ENCODE measurements at places on chromosomes 16 and 17.

DNA sequence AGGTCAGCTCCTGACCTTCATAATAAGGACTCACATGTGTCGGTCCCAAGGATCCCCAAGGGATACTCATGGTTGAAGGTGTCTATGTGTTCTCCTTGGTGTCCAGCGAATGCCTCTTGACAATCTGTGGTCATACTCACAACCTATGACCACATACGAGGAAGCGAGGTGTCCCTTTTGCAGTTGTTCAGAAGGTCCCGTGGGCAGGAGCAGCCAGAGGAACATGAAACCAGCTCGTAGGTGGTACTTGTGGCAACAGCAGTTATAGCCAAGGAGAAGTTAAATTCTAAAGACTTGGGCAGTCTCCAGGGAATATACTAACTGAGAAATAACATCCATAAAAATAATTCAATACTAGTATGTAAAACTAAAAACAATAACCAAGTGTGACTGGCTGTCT, 685.3 kb downstream of the WWOX start:
- DNase-seq, result no peak

- no peak for DNase-seq
These were observed 254.1 kb downstream of the CA10 start for GRCh38 chr17:51904379-51904778.

DNA sequence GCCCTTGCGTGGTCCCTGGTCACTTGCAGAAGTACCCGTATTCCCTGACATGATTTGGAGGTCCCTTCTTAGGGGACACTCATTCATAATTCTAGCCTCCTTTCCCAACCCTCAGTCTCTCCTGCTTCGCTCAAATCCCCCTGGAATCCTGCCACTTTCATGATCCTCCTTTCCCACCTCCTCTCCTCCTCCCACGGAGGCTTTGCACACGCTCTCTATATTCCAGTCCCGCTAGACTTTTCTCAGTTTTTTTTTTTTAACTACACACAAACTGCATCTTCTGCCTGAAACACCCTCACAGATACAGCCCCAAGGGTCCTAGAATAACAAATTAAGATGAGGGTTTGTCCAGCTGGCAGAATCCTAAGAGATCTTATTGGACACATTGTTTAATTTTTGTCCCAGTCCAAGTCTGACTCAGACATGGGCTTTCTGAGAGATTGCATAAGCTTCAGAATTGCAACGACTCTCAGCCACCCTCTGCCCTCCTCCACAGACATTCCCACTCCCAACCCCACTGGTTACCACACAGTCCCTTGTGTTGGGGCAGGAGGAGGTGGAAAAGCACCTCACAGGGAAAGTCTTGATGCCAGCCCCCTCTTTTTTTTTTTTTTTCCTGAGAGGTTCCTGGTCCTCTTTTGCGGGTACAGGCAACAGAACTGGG, 739.5 kb upstream of the EEF2KMT start:
- no peak for DNase-seq

GRCh38 chr16:14668556-14669223, 25.4 kb downstream of the PLA2G10 start:
- no peak for DNase-seq

GRCh38 chr17:75808905-75809621, 24.5 kb downstream of the UNK start:
- DNase-seq, result no peak

DNA sequence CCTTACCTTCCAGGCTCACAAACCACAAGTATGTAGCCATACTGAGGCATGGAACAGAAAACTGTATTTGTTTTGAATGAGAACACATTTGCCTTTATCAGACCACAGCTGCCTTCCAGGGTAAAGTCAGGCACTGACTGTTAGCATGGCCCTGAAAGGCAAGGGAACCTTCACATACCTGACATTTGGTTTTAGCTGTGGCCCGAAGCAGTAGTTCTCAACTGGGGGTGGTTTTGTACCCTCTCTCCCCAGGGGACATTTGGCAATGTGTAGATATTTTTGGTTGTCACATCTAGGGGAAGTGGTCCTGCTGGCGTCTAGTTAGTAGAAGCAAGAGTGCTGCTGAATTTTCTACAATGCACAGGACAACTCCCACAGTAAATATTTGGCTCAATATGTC, 9.2 kb downstream of the HERPUD1 start:
- no peak for DNase-seq

DNA sequence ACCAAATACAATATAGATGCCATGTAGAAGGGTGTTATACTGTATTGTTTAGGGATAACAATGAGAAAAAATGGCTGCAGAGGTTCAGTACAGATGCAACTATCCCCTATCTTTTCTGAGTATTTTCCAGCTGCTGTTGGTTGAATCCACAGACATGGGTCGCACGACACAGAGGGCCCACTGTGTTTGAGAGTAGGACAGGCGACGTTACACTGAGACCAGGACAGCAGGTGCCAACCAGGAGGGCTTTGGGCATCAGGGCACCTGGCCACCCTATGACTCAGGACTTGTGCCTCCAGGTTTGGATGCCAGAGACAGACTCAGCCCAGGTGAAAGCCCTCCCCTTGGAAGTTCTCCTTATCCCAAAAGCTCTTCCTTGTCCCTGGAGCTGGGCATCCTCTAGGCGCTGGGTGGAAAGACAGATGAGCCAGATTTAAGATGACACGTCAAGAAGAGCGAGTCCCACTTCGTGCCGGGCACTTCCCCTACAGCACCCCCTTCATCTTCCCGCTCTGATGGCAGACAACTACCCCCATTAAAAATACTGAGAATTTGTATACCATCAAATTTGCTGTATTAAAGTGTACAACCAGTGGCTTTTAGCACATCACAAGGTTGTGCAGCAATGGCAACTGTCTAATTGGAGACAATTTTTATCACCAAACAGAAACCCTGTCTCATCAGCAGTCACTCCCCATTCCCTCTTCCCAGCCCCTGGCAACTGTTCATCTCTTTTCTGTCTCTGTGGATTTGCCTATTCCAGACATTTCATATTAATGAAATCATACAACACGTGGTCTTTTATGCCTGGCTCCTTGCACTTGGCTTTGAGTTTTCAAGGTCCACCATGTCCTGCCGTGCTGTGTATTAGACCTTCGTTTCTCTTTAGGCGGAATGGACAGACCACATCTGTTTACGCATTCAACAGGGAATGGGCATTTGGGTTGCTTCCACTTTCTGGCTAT, 30.6 kb downstream of the TNFRSF13B start:
- no peak for DNase-seq

DNA sequence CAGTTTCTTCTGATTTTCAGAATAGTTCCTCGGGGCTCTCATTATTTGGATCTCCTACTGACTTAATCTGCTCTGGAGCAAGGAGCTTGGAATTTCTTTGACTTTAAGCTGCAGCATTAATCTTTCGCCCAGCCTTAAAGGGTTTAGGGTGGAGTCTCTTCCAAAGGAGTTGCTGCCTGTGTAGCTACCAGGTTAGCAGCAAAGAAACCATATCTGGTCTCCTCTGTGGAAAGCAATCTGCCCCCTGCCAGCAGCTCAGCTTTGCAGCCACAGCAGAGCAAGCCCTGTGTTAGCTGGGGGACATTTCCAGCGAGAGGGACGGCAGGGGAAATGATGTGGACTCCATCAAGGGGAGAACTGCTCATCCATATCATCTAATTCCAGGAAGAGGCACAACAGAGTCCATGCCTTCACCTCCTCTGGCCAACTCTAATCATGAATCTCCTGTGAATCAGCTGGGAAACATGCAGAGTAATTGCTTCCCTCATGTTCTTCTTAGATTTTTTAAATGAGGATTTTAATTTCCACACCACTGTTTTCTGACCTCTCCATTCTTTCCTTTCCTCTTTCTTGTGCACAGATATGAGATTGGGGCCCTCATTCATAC, 827.6 kb upstream of the CA10 start:
- no peak for DNase-seq

- DNase-seq, result no peak
These were observed 627 bp upstream of the TSPOAP1 start for GRCh38 chr17:58329035-58329809.

DNA sequence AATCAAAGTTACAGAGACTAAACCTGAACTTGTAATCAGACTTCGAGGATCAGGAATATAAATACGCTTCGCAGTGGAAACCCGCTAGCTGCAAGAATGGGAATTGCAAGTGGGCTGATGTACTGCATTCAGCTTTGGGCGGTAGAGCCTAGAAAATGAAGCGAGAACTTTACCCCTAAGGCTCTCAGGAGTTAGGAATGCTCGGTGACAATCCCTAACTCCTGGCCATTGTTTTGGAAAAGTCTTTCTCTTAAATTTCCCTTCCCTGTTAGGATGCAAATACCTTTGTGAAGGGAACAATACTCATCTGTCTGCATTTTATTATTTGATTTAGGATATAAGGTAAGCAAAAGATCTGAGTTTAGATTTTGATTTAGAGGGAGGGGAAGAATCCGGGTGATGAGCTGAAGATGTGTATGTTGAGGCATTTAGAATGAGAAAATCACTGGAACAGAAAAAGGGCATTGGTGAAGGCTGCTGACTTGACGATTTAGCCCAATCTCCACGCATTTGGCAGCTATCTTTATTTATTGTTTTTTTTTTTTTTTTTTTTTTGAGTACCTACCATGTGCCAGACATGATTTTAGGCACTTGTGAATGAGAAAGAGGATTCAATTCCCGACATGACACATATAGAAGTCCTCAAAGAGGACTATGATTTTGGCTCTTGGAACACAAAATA, 2.2 kb upstream of the TOX3 start:
- no peak for DNase-seq

GRCh38 chr16:68083861-68084503, 1.2 kb upstream of the NFATC3 start:
- DNase-seq, result no peak

DNA sequence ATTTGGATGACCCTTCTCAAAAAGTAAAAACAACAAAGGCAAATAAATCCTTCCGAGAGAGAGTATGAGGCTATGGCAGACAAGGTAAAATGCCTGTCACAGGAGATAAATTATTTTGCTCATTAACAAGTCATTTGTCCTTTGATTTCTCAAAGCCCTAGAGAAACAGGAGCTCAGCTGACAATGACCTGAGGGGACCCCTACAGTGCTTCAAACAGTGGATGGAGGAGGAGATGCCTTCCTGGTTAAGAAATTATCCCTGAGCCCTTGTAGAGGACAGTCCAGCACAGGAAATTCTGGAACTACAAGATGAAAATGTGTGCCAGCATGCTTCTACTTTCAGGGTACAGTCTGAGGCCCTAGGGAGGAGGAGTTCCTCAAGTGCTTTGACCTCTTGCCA, 24.0 kb upstream of the RHBDL3 start:
- no peak for DNase-seq

DNA sequence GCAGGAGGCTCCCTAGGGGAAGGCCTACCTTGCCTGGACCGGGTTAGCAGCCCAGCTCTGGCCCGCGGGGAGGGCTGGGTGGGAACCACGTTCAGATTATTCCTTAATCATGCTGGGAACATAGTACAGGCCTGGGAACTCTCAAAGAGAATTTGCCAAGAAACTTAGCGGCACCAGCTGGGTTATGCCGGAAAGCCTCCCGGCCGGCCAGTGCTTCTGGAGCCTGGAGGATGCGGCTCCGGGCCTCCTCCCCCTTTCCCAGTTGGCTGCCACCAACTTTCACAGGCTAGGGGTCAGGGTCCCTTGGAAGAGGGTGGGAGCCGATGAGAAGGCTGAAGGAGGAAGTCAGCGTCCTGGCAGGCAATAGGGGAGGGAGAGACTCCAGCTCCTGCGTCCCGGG, 10.8 kb downstream of the NGFR start:
- no peak for DNase-seq

GRCh38 chr17:63911657-63912100, 621 bp upstream of the CSHL1 start:
- DNase-seq, result peak; percentile 32

GRCh38 chr17:75809631-75810111, 25.1 kb downstream of the UNK start:
- no peak for DNase-seq

GRCh38 chr16:67783353-67783725, 23.0 kb downstream of the RANBP10 start:
- DNase-seq, result no peak

- no peak for DNase-seq
These were observed 363.7 kb upstream of the SOX9 start for GRCh38 chr17:71757156-71757555.

GRCh38 chr17:52157603-52158449, 688 bp downstream of the CA10 start:
- DNase-seq, result no peak

- no peak for DNase-seq
These were observed 98.6 kb upstream of the DNAH17 start for GRCh38 chr17:78675836-78676235.

- no peak for DNase-seq
These were observed 3.0 kb downstream of the HOXB6 start for GRCh38 chr17:48601539-48602425.

DNA sequence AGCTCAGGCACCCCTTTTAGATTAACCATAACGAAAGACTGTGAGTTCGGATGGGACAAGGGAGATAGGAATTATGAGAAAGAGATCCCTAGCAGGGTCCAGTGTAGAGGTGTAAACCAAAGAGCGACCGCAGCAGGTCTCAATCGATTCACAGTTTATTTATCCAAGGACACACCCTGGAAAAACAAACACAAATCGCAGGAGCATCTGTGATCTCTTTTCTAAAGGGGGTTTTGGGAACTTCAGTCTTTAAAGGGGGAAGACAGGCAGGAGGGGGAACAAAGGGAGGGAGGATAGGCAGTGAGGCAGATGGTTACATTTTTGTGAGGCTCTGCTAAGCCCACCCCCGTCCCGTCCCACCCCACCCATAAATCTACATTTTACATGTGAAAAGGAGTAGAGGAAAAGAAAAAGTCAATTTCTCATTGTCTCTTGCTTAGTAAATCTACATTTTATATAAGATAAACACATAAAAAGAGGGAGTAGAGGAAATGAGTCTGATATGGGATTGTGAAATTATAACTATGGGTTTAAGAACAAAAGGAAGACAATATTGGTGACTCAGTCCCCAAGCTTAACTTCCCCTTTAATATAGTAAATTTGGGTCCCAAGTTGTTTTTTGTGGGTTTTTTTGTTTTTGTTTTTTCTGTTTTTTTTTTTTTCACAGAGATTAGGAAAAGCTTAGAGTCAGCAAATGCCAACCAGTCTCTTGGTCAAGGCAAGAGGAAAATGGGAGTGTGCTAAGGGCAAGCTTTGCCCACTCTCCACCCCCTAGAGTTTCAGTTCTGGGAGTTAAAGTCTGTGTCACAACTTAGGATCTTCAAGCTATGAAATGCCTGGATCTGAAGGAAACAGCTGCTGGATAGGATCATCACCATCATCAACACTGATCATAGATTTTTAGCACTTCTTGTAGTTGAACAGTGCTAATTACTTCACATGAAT, 160.9 kb upstream of the CDH5 start:
- peak; percentile 12 for DNase-seq

DNA sequence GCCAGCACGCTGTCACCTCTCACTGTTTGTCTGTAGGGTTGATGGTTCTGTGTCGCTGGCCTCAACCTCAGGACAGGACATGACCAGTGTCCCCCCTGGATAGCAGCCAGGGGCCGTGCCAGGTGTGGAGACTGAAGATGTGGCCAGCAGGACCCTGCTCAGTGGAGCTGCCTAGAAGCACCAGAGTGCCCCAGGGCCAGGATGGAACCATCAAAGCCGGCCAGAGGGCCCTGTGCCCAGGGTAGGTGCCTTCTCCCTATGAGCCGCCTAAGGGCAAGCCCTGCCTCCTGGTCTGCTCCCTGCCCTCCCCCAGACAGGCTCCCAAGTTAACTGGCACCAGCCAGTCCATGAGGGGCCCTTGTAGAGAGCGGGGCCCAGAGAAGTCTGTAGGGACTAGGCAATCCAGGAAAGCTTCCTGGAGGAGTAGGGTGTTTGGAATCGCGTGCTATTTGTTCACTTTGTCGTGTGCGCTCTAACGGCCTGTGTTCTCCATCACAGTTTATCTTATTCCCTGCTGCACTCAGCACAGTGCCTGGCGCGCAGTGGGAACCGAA, 546 bp upstream of the NDUFB10 start:
- no peak for DNase-seq

Data from NCI-H460 (cell line).